ENCODE measurements at places on chromosomes 12 and 14. TPM values are rescaled to one million over a fixed set of nuclear protein-coding genes. Genes with fewer than 3 reads are reported as not detected.

GRCh38 chr12:53052419-53053217 lies 2.8 kb downstream of the TNS2 start:
- DNase-seq: peak; percentile 92

DNA sequence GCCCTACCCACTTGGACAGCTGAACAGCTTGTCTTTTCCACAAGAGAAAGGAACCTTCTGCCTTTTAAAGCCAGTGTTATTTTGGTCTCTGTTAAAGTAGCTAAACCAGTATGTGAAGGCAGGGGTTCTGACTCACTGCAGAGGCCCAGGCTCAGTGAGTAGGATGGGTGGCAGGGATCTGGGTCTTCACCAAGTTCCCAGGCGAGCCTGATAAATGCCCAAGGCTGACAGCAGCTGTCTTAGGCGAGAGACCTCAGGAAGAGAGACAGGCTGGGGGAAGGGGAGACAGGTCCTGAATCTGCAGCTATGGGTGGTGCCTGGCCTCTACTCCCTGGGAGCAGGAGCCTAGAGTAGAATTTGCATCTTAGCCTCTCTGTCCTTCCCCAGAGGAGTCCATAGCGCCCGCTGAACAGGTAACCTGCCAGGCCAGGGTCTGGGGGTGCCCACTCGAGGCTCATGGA lies 18.1 kb upstream of the KIF26A start:
- no peak for DNase-seq

- no peak for DNase-seq
These were observed 851.8 kb downstream of the TMEM121 start for GRCh38 chr14:106378191-106378590.

Gene TPH2
- total RNA-seq: not detected

DNA sequence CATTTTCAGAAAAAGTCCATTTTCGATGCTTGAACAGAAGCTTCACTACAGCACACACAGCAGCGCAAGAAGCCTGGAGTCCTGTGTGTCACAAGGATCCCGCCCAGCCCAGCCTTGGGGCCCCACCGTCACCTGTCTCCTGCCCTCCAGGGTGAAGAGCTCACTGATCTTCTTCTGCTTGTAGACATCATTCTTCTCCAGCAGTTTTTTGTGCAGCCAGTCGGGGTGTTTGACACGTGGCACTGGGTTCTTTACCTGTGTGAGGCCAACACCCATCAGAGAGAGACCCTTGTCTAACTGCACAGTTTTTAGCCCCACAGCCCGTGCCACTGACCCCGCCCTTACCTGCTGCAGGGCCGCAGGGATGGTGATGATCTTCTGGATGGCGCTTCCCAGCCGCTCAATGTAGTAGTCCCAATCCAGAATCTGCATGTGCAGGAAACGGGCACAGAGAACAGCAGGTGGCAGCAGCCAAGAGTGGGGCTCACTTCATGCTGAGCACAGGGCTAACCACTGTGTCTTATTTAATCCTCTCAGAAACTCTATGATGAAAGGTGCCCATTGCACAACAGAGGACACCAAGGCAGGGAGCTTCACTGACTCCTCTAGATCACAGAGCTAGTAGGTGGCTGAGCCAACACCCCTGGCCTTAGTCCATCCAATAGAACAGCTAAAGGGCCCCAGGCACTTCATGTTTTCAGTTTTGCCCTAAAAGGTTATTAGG lies 30.0 kb downstream of the POLE start:
- no peak for DNase-seq

DNA sequence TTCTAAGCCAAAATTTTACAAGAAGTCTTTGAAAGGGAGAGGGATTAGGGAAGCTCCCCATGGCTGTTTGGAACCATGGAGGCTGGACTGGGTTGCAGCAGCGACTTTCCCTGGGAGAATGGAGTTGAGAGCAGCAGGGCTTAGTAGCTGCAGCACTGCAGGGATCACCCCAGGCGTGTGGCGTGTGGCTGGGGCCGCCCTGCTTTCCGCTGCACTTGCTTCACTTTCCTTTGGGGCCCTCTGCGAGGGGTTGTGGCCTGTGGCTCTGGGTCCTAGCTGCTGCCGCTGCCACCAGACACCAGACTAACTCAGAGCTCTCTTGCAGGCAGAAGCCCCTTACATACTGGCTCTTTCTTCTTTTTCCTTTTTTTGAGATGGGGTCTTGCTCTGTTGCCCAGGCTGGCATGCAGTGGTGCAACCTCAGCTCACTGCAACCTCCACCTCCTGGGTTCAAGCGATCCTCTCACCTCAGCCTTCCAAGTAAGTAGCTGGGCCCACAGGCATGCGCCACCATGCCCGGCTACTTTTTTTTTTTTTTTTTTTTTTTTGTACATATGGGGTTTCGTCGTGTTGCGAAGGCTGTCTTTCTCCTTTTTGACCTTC lies 25.4 kb downstream of the CCDC62 start:
- DNase-seq: no peak

- no peak for DNase-seq
These were observed 1.9 kb downstream of the CCDC184 start for GRCh38 chr12:48185181-48185919.

DNA sequence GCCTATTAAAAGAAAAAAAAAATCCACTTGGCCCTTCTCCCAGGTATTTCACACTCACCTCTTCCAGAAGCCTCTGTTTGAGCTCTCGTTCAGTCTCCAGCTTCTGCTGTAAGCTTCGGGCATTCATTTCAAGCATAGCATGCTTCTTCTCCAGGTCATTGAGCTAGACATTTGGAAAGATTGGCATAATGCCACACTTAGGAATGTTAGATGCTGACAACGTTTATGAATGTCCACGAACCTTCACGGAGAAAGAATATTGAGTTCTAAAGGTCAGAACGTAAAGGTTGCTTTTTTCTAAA lies 60.5 kb downstream of the PRKAB1 start:
- DNase-seq: no peak

Gene PLEK2
- not detected for total RNA-seq

GRCh38 chr12:55664826-55665225 lies 28.1 kb downstream of the OR10P1 start:
- DNase-seq: no peak

DNA sequence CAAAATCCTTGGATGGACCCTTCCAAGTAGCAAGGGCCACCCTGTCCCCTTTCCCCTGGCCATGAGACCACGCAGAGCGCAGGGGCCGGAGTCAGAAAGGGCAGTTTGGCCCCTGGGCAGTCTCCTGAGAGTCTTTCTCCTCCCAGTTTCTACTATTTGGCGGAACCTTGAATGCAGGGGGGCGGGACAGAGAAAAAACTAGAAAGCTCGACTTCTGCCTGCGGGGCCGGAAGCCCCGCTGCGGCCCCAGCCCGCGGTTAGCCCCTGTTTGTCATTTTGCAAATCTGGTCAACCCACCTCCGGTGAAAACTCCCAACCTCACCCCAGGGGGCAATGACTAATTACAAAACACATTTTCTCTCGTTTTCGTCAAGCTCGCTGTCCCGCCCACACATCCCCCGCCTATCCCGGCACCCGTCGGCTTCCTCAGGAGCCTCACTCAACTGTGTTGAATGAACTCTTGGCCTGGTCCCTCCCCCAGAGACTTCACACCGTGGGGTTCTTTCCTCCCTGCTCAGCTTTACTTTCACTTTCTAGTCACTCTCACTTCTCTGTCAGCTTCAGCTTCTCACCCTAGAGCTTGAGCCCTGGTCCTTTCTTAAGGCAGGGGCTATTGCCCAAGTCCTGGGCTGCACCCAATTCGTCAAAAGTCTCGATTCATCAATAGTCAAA lies 66.7 kb downstream of the IRF2BPL start:
- peak; percentile 90 for DNase-seq

GRCh38 chr12:1382826-1383225 lies 211.6 kb downstream of the FBXL14 start:
- no peak for DNase-seq

DNA sequence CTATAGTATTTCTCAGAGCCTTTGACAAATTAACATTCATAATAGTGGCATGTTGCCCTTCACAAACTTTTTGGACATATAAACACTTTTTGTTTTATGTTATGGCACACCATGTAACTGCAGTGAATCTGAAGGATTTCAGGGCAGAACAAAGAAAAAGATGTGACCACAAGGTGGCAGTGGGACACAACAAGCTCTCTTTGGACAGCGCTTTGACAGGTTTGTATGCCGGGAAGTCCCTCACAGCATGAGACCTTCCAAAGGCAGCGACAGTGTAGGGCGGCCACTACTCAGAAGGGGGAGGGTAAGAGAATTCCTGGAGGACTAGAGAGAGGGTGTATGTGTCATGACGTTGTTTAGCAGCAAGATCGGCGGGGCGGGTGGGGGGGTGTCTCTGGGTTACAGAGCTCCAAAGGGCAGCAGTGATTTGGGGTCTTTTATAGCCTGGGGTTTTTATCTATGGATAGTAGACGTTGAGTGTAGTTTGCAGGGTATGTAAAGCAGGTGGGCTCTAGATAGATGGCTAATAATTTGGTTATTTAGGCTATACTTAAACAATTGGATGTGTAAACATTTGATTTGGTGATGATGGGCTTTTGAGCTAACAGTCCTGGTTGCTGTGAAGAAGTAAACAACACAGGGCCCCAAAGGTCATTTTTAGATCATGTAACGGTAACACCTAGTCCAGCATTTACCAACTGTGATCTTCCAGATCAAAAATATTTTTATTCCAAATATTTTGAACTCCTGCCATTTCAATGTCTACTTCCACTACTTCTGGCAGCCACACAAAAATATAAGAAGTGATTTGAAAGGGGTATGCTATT lies 22.9 kb downstream of the ETFBKMT start:
- DNase-seq: peak; percentile 38

- DNase-seq: no peak
These were observed 103.6 kb downstream of the ATP23 start for GRCh38 chr12:58044966-58045365.

DNA sequence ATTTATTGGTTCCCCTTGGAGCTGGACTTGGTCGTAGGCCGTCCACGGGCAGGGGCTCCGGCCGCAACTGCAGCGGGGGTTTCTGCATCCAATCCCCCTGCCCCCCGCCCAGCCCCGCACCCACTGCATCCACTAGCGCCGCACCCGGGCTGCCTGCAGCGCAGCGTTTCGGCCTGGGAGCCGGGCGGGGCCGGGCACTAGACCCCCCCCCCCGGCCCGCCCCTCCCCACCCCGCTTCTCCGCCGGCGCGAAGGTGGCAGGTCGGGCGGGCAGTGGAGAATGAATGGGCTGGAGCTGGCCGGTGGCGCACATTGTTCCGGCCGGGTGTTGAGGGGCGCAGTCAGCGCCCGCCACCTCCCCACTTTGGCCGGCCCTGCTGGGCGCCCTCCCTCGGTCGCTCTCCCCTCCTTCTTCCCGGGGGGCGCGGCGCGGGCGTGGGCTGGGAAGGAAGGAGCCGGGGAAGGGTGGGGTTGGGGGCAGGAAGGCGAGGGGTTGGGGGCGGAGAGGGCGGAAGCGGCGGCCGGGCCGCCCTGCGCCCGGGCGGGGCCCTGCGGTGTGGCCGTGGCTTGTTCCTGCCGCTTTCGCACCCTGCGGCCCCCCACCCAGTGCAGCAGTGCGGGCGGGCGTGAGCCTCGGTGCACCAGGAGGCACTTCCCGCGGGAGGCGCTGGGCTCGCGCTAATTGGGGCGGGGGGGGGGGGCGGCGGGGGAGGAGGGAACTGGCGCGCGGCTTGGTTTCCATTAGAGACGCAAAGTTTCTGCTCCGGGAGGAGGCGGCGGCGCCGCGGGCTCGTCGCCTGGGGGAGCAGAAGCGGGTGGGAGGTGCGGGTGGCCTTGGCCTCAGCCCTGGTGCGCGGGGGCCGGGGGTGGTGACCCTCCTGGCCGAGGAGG lies 841 bp downstream of the CALM1 start:
- DNase-seq: peak; percentile 50

Gene ANP32D
- total RNA-seq: not detected

GRCh38 chr12:49549735-49550692 lies 11.2 kb downstream of the KCNH3 start:
- DNase-seq: no peak

- DNase-seq: no peak
These were observed 43.0 kb downstream of the RASSF8 start for GRCh38 chr12:26001530-26001929.

GRCh38 chr12:103930787-103931735 lies 851 bp downstream of the HSP90B1 start:
- peak; percentile 44 for DNase-seq

DNA sequence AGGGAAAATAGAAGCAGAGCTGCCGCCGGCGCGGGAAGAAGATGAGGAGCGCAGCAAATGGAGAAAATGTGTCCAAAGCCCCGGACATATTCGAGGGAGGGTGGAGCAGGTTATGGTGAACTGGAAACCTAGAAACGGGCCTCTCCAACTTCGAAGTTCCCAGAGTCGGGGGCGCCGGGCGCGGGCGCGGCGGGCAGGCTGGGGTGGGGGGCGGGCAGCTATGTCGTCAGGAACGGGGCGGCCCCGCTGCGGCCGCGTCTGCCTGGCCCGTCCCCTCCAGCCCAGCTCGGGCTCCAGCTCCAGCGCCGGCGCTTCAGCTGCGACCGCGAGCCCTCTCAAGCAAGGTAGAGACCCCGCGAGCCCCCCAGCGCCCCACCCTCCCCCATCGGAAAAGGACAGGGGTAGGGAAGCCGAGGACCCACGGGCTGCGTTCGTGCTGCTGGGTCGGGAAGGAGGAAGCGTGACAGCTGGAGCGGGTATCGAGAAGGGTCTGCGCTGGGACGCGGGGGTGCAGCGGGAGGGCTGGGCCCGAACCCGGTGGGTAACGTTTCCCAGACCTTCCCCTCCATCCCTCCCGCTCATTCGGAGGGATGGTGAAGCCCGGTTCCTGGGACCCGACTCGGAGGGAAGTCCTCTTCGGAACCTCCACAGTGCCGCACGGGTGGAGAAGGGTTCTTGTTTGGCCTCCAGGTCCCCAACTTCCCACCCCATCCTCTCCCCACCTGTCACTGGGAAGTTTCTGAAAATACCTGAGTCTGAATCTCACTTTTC lies 1.0 kb downstream of the DGKA start:
- DNase-seq: peak; percentile 65

- DNase-seq: no peak
These were observed 5.6 kb upstream of the LHX5 start for GRCh38 chr12:113477171-113477841.

DNA sequence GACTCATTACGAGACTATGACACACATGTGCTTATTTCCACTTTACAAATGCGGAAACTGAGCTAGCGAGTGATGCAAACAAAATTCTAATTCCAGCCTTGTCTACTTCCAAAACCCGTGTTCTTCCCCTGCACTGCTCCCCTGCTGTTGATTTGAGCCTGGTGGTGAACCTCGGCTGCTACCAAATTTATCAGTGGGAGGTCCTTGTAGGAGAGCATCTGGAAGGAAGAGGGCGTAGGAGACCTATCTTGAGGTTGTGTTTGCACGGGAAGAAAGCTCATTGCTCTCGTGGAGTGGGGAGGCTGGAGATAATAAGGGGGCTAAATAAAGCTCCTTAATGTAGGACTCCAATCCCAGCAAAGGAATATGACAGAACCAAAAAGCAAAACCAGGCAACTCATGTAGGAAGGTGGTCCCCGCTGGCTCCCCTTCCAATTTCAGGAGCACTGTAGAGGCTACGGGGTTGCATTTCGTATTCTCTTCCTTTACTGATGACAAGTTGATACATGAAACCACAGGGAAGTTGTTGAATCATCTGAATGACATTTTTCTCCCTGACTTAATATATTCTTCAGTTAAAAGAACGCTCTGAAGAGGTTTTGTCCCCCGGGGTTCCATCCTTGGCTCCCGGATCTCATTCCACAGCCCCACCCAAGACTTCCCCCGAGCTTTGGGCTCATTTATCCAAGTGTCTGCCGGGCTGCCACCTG lies 52.6 kb downstream of the FZD10 start:
- no peak for DNase-seq
